Hepatocyte (in vitro differentiated cells): ENCODE measurements at places on chromosomes 3 and 15. TPM values are rescaled to one million over a fixed set of nuclear protein-coding genes. Genes with fewer than 3 reads are reported as not detected.
A peak's percentile ranks its signal among the peaks of the same experiment; 100 is the strongest.

SV2B gene
- total RNA-seq: 0.56 and 2.2 TPM in 2 replicates

SCAANT1 gene
- not detected in 2 replicates for total RNA-seq

NSUN3 gene
- 9.0 and 9.6 TPM in 2 replicates for total RNA-seq

DNAH12 gene
- total RNA-seq: 1.1 and 1.5 TPM in 2 replicates

ATP8B4 gene
- 9.5 and 10.1 TPM in 2 replicates for total RNA-seq

PLA2G4D gene
- total RNA-seq: 0.04 and 0.17 TPM in 2 replicates

IL20RB gene
- 0.48 and 0.50 TPM in 2 replicates for total RNA-seq

CLDN18 gene
- total RNA-seq: 73.0 and 91.5 TPM in 2 replicates

TNIK gene
- total RNA-seq: 13.8 and 15.0 TPM in 2 replicates

SHC4 gene
- 1.00 and 1.2 TPM in 2 replicates for total RNA-seq

ZBTB20 gene
- total RNA-seq: 20.5 and 28.0 TPM in 2 replicates

GRCh38 chr3:45109771-45110508 lies 36.2 kb downstream of the CDCP1 start:
- no peaks in the 10 kb centered on the region for H3K27me3 ChIP-seq
- no peaks in the 10 kb centered on the region for H3K36me3 ChIP-seq
- H3K4me3 ChIP-seq: no peak overlapping the region
- DNase-seq: peak; percentile 67
- H3K4me1 ChIP-seq: peaks cover 8% of the 10 kb centered on the region

DNA sequence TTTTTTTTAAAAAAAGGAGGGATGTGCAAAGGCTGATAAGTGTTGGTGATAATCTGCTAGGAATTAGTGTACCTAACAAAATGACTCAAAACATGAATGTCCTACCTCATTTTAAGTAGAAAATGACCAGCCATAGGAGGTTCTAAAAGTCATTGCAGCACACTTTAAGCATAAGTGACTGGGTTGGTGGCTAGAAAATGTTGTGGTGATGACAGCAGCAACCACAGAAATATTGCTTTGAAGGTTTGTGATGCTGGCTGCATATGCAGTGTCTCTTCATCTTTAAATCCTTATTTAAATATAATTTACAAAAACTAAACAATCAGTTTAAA lies 55.2 kb downstream of the CMSS1 start:
- peak overlapping the region; percentile 36 for H3K4me3 ChIP-seq
- DNase-seq: no peak
- no peaks in the 10 kb centered on the region for H3K27me3 ChIP-seq
- peak overlapping the region; percentile 96 for H3K27ac ChIP-seq

- no peaks in the 10 kb centered on the region for H3K36me3 ChIP-seq
- H3K4me3 ChIP-seq: no peak overlapping the region
- H3K27me3 ChIP-seq: no peaks in the 10 kb centered on the region
- H3K4me1 ChIP-seq: no peaks in the 10 kb centered on the region
Observed at GRCh38 chr3:131883711-131884407, 151.0 kb downstream of the CPNE4 start.

GRCh38 chr15:70493376-70493775 lies 270.0 kb downstream of the UACA start:
- no peak for DNase-seq
- no peaks in the 10 kb centered on the region for H3K27me3 ChIP-seq
- no peaks in the 10 kb centered on the region for H3K36me3 ChIP-seq
- no peak overlapping the region for H3K4me3 ChIP-seq
- peak overlapping the region; percentile 90 for H3K27ac ChIP-seq
- H3K4me1 ChIP-seq: peaks cover 40% of the 10 kb centered on the region

DNA sequence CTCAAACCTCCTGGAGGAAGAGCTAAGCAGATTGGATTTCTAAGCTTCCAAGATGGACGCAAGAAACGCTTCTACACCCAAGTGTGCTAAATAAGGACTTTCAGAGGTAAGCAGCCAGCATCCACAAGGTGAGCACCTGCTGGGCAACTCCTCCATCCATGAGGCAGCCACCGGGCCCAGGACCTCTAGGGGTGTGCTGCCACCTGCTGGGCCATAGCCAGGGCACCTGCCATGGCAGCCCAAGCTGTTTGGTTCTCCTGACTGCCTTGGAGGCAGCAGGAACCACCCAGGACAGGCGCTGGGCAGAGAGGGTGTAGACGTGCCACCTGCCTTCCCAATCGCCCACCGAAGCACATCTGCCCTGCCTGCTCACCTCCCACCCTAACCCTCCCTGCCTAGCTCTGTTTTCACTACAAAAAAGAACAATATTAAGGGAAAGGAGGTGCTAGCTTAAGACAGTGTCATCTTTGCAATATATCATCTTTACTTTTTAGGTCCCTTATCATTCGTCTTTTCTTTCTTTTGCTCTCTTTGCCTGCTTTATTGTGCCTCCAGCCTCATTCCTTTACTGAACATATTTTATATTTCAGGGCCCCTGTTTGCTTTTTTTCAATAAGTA lies 12.9 kb downstream of the C15orf62 start:
- H3K4me1 ChIP-seq: peaks cover 12% of the 10 kb centered on the region
- no peaks in the 10 kb centered on the region for H3K36me3 ChIP-seq
- DNase-seq: peak; percentile 86
- H3K4me3 ChIP-seq: no peak overlapping the region
- no peak overlapping the region for H3K27ac ChIP-seq
- H3K27me3 ChIP-seq: no peaks in the 10 kb centered on the region

DNA sequence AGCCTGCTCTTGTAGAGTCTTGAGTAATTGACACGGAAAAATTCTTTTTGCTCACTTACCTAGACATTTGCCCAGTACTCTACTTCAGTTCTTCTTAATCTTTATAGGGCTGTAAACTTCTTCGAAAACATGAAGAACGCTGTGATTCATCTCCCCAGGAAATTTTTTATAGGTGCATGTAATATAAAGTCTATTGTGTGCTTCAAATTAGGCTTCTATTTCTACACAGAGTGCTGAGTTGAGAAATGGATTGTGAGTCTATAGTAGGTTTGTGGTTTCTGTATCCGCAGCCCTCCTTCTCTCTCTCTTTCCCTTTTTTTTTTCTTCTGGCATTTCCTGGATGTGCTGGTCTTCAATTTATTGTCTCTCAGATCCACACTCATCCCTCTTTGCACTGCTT lies 183.3 kb upstream of the DCBLD2 start:
- no peak for DNase-seq
- no peaks in the 10 kb centered on the region for H3K4me1 ChIP-seq
- no peak overlapping the region for H3K4me3 ChIP-seq
- H3K27me3 ChIP-seq: peaks cover 3% of the 10 kb centered on the region
- H3K36me3 ChIP-seq: no peaks in the 10 kb centered on the region

- H3K27ac ChIP-seq: no peak overlapping the region
- H3K4me3 ChIP-seq: no peak overlapping the region
- DNase-seq: no peak
- no peaks in the 10 kb centered on the region for H3K27me3 ChIP-seq
- peaks cover 6% of the 10 kb centered on the region for H3K4me1 ChIP-seq
Observed at GRCh38 chr3:193796089-193796488, 203.1 kb downstream of the OPA1 start.

DNA sequence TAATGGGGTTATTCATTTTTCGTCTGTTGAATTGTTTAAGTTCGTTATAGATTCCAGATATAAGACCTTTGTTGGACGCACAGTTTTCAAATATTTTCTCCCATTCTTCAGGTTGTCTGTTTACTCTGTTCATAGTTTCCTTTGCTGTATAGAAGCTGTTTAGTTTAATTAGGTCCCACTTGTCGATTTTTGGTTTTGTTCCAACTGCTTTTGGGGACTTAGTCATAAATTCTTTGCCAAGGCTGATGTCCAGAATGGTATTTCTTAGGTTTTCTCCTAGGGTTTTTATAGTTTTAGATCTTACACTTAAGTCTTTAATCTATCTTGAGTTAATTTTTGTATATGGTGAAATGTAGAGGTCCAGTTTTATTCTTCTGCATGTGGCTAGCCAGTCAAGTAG lies 58.9 kb upstream of the ZNF280D start:
- H3K4me3 ChIP-seq: no peak overlapping the region
- H3K4me1 ChIP-seq: no peaks in the 10 kb centered on the region
- H3K27ac ChIP-seq: no peak overlapping the region
- H3K27me3 ChIP-seq: no peaks in the 10 kb centered on the region
- H3K36me3 ChIP-seq: no peaks in the 10 kb centered on the region

DNA sequence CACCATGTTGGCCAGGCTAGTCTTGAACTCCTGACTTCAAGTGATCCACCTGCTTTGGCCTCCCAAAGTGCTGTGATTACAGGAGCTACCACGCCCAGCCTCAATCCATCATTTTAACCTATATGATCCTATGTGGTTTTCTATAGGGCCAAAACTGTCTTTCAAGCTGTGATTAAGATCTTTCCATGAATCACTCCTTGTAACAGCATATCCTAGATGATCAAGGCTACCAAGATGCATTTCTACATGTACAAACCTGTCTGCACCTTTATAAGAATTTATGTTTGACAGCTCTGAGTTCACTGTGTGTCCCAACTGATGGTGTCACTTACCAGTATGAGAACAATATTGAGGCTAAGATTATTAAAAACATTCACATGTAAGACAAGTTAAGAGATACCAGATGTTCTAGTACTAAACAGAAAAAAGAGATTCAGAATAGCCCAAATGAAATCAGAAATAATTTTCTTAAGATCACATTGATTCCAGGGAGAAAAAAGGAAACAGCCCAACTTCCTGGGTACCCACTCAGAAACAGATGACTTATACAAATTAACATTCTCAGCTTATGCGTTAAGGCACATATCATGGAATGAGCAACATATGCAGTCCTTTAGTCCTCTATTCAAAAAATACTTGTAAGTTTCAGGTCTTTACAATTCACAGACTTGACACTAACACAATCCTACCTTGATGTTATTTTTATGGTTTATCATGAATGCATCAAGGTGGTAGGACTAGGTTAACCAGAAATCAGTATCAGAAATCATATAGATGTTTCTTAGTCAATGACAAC lies 24.8 kb upstream of the PPIB start:
- H3K4me3 ChIP-seq: no peak overlapping the region
- peak overlapping the region; percentile 25 for H3K27ac ChIP-seq
- no peak for DNase-seq

- H3K36me3 ChIP-seq: no peaks in the 10 kb centered on the region
- H3K27ac ChIP-seq: no peak overlapping the region
- H3K27me3 ChIP-seq: peaks cover under 1% of the 10 kb centered on the region
- H3K4me3 ChIP-seq: no peak overlapping the region
- no peaks in the 10 kb centered on the region for H3K4me1 ChIP-seq
Observed at GRCh38 chr3:178405531-178405930, 130.7 kb upstream of the KCNMB2 start.

DNA sequence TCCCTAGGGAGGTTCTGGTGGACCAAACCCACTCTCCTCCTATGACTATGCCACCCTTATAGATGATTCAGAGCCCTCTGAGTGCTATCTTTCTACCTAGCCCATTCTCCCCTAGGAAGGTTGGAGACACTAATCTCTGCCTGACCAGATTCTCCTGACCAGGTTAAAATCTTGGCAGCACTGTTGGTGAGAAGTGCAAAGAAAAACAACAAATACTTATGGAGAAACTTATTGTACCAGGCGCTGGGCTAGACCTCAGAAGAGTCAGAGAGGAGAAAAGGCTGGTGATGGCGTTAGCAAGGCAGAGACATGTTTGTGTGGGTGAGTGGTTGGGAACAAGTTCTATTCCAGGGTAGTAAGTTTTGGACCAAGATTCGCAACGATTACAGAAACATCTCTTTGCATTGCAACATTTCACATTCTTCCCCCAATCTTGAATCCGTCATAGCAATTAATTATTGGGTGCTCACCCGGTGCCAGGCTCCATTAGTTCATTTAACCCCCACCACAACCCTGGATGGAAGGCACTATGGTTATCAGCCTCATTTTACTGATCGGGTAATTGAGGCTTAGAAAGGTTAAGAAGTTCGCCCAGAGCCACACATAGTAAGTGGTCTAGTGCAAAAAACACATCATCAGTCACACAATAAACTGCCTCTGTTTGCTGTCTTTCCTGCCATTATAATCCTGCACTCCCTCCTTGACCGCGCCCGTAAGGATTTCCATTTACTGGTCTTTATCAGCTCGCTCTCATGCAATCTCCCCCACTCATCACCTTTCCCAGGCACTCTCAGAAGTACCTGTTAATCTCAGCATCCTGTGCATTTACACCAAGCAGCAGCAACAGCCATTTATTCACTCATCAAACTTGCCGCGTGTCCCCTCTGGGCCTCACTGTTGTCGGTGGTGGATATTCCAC lies 655 bp upstream of the TSPAN3 start:
- H3K27ac ChIP-seq: peak overlapping the region; percentile 97
- H3K27me3 ChIP-seq: no peaks in the 10 kb centered on the region
- H3K4me1 ChIP-seq: peaks cover 28% of the 10 kb centered on the region
- DNase-seq: no peak
- H3K36me3 ChIP-seq: no peaks in the 10 kb centered on the region

DNA sequence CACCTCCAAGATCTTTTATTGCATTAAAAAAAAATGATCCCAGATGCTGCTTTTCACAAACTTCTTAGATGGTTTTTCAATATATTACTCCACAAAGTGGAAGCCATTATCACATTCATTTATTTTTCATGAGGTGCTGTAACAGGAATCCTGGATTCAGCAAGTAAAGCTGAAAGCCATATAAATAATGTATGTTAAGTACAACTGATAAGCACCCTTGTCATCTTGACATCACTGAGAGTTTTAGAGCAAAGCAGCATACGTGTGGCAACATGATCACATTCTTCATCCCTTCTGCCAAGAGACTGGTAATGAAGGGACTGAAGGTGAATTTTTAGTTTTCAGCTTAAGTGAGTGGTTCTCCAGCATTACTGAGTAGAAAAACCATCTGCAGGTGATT lies 44.9 kb upstream of the LRRFIP2 start:
- no peaks in the 10 kb centered on the region for H3K27me3 ChIP-seq
- DNase-seq: no peak
- H3K27ac ChIP-seq: peak overlapping the region; percentile 16
- H3K4me3 ChIP-seq: no peak overlapping the region
- H3K36me3 ChIP-seq: no peaks in the 10 kb centered on the region

- H3K4me1 ChIP-seq: peaks cover 43% of the 10 kb centered on the region
- peak overlapping the region; percentile 9 for H3K27ac ChIP-seq
- peaks cover 96% of the 10 kb centered on the region for H3K27me3 ChIP-seq
- H3K4me3 ChIP-seq: peak overlapping the region; percentile 30
- H3K36me3 ChIP-seq: no peaks in the 10 kb centered on the region
Observed at GRCh38 chr15:76339305-76340197, 3.0 kb downstream of the ISL2 start.

DNA sequence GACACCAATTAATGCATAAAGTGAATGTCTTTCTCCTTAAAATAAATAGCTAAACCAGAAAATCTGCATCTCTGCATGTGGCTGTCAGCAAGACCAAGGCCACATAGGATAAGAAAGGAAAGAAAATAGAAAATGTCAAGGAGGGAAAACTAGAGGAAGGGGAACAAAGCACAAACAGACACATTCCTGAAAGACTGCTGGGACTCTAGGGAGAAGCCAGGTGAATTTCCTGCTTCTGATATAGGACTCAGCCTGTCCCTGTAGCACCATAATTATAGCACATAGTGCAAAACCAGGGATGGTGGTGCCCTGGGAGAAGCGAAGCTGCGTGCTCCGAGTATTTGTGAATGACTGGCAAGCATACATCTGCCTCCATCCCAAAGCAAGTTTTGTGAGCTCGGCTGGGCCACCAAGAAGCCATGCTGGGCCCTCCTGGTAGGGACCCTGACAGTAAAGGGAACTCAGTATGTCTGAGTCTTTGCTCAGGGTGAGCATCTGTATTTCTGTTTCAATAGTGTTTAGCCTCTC lies 14.2 kb downstream of the FSTL1 start:
- peak overlapping the region; percentile 71 for H3K27ac ChIP-seq
- H3K36me3 ChIP-seq: no peaks in the 10 kb centered on the region
- no peaks in the 10 kb centered on the region for H3K27me3 ChIP-seq
- no peak for DNase-seq
